ENCODE measurements at places on chromosomes 5 and 9. TPM values are rescaled to one million over a fixed set of nuclear protein-coding genes. Genes with fewer than 3 reads are reported as not detected.

FOXD4 gene
- not detected for total RNA-seq

KLF4 gene
- total RNA-seq, result 28.7 TPM

FAM221B gene
- total RNA-seq, result not detected

PCDHGA6 gene
- 5.4 TPM for total RNA-seq

ACTBL2 gene
- total RNA-seq, result 0.11 TPM

PAEP gene
- total RNA-seq, result not detected

SPATA6L gene
- total RNA-seq, result 0.65 TPM

GRCh38 chr5:32388432-32389129 is 56.0 kb downstream of the ZFR start:
- peak; percentile 86 for DNase-seq

DNA sequence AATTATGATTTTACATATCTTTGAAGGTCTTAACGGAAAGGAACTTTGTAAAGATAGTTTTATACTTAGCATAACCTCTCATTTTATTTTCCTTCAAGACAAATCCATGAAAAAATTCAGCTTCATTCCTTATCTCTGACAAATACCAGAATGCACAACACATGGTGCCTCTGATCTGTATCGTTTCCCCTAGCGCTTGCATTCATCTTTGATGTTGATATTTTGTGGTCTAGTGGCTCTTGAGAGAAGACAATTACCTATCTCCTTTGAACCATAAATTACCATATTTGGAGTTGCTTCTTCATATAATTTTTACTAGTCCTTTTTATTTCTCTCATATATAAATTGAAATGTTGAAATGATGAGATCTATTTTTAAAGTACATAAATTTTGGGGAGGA is 551.3 kb downstream of the PDE4D start:
- DNase-seq, result no peak

GRCh38 chr5:16493261-16493660 is 27.7 kb upstream of the ZNF622 start:
- peak; percentile 53 for DNase-seq

GRCh38 chr9:136283291-136284235 is 20.3 kb downstream of the CCDC187 start:
- peak; percentile 80 for DNase-seq

- peak; percentile 24 for DNase-seq
These were observed 334.2 kb upstream of the CCNH start for GRCh38 chr5:87746891-87747377.

DNA sequence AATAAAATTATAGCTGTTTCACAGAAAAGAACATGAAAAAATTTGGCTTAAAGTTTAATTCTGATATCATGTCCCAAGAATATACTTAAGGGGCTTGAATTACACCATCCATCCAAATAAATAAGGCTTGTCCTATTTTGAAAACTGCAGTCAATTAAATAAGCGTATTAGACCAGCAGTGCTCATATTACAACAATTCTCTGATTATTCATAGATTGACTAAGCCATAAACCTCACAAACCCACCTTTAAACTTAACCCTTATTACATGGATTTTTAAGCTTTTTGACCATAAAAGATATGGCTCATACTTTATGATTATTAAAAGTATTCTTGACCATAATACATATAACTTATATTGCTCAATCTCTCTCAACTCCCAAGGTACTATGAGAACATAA is 127.9 kb downstream of the ELAVL2 start:
- DNase-seq, result no peak

- DNase-seq, result no peak
These were observed 575.8 kb downstream of the TLE1 start for GRCh38 chr9:81113453-81114124.

- peak; percentile 55 for DNase-seq
These were observed 49.7 kb downstream of the AHRR start for GRCh38 chr5:370959-371810.

DNA sequence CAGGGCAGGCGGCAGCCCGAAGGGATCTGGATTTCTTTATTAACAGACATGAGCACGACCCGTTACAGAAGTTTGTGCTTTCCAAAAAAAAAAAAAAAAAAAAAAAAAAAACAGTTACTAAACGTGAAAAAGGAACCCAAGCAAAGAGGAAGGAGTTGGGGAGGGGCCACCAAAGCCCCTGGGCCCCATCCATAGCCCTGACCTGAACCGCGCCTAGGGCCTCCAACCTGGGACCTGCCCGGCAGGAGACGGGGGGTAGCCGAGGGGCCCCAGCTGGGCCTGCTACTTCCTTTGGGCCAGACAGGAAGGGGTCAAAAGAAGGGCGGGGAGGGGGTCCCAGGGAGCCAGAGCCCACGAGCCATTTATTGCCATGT is 10.0 kb downstream of the PRR7 start:
- DNase-seq, result no peak

DNA sequence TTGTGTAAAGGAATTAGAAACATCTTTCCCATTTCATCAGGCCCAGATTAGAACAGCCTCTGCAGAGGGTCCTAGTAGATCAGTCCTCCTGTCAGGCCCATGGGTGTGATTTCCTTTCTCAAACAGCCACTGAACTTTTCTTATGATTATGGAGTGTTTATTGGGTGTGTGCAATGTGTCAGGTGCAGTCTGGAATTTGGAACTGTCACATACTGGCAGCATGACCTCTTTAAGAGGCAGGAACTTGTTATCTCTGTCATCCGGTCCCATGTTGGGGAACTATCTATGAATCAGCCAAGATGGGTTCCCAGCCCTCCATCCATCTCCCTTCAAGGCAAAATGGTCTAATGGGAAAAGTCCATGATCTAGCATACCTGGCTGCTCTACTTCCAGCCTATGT is 11.6 kb upstream of the MEGF9 start:
- DNase-seq, result no peak

DNA sequence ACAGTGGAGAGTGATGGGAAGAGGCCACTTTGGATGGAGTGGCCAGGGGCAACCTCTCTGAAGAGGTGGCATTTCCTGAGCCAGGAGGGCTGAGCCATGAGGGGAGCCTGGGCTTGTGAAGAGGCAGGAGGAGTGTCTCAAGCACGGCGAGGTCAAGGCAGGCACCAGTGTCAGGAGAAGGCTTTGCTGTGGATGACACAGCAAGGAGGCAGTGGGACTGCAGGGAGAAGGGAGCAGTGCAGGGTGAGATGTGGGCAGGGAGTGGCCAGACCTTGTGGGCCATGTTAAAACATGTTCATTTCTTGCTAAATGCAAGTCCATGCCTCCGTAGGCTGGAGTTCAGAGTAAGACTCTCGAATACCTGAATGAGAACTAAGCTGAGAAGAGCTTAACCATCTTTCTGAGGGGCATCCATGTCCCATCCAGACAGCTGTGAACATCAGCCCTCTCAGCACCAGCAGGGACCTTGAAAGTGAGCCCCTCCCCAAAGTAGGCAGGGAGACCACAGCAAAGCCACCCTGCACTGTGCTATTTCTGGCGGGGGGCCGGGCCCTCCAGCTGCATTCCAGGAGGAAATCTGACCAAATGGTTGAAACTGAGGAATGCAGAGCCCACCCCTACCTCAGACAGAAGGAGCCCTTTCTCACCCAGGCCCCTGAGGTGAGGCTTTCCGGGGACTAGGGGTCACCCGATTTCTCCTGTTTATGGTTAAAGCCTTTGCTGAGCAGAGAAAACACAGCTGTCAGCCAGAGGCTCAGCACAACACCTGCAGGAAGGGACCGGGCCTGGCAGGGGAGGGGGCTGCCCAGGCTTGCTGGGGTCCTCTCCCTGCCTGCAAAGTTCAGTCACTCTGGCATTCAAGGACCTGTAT is 16.1 kb upstream of the ARSI start:
- no peak for DNase-seq

- DNase-seq, result no peak
These were observed 449.4 kb downstream of the CDH18 start for GRCh38 chr5:19538607-19539006.

DNA sequence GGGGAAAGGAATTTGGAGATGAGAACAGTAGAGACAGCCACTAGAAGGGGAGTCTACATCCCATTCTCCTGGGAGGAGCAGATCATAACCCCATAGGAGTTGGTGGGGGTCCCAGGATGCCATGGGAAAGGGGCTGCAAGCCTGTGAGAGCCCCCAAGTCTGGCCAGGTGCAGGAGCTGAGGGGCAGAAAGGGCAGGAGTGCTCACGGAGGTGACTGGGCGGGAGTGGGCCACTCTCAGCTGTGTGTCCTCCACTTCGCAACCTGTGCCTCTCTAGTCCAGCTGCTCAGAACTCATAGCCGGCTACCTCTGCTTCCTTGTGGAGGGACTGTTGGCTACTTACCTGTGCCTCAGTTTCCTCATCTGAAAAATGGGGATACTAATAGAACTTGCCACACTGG is 263.9 kb downstream of the FSTL4 start:
- no peak for DNase-seq

DNA sequence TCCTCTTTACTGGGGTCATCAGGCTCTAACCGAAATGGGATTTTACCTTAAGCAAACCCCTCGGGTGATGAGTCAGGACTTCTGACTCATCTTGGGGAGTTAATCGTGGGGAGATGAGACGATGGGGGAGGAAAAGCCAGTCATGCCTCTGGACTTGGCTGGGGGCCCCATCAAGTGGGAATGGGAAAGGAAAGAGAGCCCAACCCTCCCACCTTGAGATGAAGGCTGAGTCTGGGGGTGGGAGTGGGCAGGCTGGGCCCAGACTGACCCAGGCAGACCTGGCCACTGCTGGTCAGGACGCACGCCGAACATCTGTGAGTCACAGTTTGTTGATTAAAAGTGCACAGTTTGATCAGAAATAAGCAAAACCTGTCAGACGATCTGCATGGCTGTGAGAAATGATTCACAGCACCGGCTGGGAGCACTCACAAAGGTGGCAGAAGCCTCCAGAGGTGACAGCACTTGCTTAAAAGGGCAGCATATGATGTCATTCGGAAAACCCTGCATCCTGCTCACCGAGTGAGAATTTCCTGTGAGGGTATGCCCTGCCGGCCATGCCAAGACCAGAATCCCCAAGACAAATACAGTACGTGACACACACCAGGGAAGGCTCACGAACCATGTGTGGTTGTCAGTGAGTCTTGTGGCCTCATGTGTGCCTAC is 50.0 kb upstream of the SLC25A51 start:
- DNase-seq, result peak; percentile 98

- DNase-seq, result no peak
These were observed 520.6 kb downstream of the CTNND2 start for GRCh38 chr5:11383506-11384095.

GRCh38 chr9:104092875-104093600 is 1.1 kb upstream of the SMC2 start:
- DNase-seq, result peak; percentile 50

DNA sequence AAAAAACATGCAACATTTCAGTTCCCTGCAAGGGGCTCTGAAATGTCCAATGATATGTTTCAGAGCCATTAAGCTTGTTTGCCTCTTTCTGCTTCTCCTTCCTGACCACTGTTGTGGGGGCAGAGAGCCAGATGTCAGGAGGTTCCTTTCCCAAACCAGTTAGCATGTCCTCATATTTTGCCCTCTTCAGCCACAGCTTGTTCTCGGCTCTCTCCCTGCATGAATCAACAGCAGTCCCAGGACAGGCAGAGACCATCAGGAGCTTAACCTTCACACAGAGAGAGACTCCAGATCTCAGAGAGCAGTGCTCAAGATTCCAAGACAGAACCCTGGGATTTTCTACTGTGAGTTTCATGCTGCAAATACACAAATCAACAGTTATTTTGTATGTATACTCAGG is 218.5 kb downstream of the COMMD10 start:
- DNase-seq, result no peak

GRCh38 chr9:74132986-74133385 is 364.1 kb upstream of the RORB start:
- DNase-seq, result no peak

GRCh38 chr5:109700516-109701153 is 10.9 kb downstream of the MAN2A1 start:
- no peak for DNase-seq

DNA sequence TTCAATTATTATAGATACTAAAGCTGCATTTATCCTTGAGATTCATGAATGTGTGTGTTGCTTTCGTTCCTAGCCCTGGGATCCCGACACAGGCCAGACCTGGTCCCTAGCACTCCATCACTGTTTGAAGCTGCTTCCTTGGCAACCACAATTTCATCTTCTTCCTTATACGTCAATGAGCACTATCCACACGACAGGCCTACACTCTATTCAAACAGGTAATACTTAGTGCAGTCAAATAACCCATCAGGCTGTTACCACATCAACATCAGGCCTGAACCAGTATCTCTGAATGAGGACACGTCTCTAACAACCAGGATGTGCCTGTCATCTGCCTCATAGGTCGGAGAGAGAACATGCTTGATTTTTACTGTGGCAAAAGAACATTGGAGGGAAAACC is 73.3 kb downstream of the PRKACG start:
- no peak for DNase-seq

GRCh38 chr9:125630436-125630835 is 76.6 kb downstream of the MAPKAP1 start:
- DNase-seq, result peak; percentile 54

DNA sequence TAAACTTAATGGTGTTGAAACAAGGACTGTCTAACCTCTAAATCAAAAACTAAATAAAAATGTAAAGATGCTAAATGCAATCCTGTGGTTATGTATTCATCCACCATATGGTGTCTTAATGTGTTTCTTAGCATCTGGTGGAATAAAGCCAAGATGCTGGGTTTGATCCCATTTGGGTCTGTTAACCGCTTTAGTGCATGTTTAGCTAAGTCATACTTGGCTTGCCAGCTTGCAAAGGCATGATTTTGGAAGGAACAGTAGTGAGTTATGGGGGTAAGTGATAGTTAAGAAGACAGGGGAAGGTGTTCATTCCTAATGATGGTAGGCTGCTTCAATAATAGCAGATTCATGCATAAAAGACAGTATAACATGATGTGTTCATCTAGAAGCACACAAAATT is 139.0 kb upstream of the SLC27A6 start:
- DNase-seq, result no peak

DNA sequence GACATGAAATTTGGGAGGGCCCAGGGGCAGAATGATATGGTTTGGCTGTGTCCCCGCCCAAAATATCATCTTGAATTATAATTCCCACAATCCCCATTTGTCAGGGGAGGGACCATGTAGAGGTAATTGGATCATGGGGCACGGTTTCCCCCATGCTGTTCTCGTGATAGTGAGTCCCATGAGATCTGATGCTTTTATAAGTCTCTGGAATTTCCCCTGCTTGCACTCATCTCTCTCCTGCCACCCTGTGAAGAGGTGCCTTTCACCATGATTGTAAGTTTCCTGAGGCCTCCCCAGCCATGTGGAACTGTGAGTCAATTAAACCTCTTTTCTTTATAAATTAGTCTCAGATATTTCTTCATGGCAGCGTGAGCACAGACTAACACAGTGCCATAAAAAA is 11.3 kb downstream of the FBXO10 start:
- no peak for DNase-seq

Data from GM23248 (cell line).